ENCODE measurements at places on chromosomes 11 and 22. TPM values are rescaled to one million over a fixed set of nuclear protein-coding genes. Genes with fewer than 3 reads are reported as not detected.

GRM5 gene
- total RNA-seq, result not detected

GRCh38 chr11:86034710-86035109 lies 34.2 kb downstream of the PICALM start:
- DNase-seq, result no peak

- no peak for DNase-seq
These were observed 10.7 kb downstream of the DSCAML1 start for GRCh38 chr11:117786135-117786870.

SIDT2 gene
- total RNA-seq, result 14.7 TPM

DNA sequence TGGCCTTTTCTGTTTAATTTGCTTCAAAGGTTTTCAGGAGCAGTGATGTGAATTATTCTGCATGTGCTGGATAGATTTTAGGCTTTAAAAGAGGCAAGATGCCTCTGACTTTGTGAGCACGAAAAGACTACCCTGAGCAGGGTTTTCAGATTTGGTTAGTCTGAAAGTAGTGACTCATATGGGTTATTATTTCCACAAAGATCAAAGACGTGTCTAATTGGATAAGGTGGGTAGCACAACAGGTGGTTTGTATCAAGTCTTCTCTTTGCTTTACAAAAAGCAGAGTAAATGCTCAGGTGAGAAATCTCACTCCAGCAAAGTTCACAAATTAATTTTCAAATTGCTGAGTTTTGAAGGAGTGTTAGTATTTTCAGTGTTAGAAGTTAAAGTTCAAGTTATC lies 37.6 kb upstream of the DBX1 start:
- DNase-seq, result no peak

- DNase-seq, result no peak
These were observed 54.6 kb upstream of the SC5D start for GRCh38 chr11:121237686-121238658.

GRCh38 chr22:30969532-30970355 lies 679 bp downstream of the TUG1 start:
- peak; percentile 80 for DNase-seq

DNA sequence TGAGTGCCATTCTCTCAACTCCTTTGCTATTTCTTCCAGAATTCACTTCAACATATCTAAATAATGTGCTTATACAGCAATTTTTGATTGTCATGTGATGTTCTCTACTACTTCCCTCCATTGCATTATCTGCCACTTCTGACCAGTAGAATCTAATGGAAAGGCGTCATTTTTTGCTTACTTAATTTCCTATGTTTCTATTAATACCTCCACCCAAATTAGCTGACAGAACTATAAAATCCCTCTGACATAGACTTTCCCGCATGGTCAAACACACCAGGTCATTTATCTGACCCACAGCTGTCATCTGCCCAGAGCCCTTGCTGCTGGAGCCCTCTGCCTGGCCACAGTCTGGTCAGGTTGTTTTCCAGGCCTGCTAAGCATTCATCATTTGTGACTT lies 258.6 kb upstream of the NARS2 start:
- DNase-seq, result no peak

GAL gene
- 226 TPM for total RNA-seq

TMEM9B gene
- 8.5 TPM for total RNA-seq

GRCh38 chr22:23912293-23912903 lies 18.2 kb downstream of the MIF start:
- no peak for DNase-seq

TMPRSS5 gene
- 0.21 TPM for total RNA-seq

Measured in H7 (cell line).